ENCODE measurements at places on chromosomes 12 and 14.

GRCh38 chr14:92937051-92937937 lies 14.3 kb downstream of the CHGA start:
- no peak for DNase-seq

- DNase-seq = no peak
These were observed 74.6 kb upstream of the PTPRB start for GRCh38 chr12:70711831-70712230.

DNA sequence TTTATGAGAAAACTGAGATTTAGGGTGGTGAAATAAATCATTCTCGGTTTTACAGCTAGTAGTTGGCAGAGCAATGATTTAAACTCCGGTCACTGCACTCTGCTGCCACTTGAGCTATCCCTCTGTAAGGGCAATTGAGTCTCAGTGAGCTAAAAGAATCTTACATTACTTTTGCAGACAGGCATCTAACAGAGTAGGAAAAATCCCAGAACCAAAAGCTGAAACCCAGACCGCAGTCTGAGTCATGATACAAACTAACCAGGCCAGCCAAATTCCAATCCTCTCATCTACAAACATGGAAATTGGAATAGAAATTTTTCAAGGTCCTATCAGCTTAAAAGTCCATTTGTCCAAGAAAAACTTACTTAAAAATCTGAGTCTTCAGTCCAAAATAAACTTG lies 73.7 kb downstream of the ANKS1B start:
- peak; percentile 60 for DNase-seq

DNA sequence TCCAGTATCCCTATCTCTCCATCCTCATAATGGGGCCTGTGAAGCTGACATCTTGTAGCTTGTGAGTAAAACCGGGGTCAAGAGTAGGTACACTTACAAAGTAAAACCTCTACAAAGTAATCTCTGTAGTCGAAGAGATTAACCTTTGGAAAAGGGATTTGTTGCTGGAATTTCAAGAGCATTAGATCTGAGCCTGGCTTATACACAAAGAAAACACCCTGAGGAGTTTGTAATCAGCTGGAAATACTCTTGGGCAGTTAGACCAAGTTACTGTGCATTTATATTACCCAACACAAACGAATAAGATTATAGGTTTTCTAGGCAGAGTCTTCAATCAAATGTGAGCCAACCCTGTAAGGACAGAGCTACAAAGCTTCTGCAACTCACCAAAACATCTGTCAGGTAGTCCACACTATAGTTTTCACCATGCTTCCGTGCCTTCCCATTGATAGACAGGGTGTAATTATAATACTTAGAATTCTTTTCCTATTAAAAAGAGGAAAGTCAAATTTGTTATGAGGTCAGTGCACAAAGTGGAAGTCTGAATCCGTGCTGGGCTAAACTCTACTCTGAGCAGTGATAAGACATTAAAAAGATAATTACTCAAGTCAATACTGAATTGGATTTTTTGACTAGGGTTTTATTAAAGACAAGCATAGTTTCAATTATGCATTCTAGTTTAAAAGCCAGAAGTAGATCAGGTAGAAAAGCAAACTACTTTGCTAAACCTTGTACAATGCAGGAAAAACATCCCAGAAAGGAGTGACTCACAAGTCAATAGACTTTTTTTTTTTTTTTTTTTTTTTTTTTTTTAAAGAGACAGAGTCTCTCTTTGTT lies 14.6 kb downstream of the GNS start:
- no peak for DNase-seq

DNA sequence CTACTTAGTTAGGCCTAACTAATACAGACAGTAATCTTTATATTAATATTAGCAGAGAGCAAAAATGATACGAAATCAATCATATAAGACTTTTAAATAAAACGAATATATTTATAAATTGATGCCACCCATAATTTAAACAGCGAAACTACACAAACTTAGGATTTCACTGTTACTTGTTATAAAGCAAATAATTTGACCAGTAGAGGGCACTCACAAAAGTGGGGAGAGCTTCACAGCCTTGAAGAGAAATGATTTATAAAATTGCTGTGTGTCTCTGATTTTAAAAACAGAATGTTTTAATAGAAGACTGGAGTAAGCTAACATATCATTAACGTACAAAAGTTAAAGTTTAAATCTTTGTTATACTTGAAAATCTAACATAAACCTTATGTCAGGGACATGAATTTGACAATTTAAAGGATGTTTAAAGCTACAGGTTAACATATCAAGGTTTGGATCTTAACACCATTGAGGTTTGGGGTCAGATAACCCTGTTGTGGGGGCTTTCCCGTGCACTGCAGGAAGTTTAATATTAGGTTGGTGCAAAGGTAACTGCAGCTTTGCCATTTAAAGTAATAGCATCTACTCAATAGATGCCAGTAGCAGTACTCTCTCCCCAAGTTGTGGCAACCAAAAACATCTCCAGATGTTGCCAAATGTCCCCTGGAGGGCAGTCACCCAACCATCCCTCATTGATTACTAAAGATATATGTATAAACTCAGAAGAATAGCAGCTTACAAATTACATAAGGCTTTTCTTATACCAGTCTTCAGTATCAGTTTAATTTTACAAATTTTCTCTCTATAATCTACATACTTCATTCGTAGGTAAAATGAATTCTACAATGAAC lies 9.3 kb downstream of the KRAS start:
- no peak for DNase-seq

GRCh38 chr14:65500075-65500474 lies 87.5 kb downstream of the FUT8 start:
- no peak for DNase-seq

DNA sequence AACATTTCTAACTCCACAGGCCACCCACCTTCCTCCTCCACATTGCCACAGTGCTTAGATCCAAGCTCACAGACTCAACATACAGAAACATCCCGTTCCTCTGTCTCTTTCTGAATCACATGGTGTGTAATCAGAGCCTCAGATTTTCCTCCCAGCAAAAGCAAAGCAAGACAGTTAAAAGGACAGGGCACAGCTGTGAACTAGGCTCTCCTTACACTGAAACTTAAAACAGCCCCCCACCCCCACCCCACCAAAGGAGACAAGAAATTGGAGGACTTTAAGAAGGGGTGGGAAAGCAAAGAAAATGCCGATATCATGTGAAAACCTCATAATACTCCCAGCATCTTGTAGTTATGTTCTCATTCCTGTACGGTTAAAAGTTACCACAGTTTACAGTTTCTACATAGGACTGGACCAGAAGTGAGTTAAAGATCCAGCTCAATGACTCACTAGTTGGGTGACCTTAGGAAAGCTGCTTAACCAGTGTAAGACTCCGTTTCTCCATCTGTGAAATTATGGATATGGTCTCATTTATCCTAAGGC lies 4.8 kb downstream of the YBX3 start:
- DNase-seq = no peak

DNA sequence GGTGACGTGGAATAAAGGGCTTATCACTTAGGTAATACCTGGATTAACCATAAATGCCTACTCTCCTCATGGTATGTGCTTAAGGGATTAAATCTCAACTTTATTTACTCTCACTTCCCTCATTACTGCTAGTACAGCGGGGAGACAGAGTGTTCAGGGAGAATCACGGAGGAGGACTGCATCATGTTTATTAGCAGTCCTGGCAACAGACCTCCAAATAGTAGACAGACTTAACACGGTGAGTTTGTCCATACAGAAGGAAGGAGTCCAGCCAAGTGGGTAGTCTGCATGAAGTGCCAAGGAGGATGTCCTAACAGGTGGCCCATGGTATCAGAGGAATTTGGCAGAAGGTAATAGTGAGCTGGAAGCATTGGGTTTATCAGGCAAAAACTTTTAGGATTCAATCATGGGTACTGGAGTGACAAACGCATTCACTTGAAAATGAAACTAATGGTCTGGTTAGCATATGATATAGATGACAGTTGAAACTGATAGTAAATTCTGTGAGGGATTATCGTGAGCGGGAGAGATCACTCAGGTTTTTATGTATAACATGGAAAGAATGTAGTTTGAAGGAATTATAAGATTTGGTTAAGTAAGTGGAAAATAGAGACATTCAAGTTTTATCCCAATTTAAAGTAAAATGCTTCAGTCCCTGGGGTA lies 471.8 kb downstream of the TMEM117 start:
- no peak for DNase-seq

Data from kidney epithelial cell (primary cell).